ENCODE measurements at places on chromosomes 16 and 17.

- DNase-seq: no peak
Observed at GRCh38 chr16:4517812-4518680, 20.5 kb downstream of the CDIP1 start.

DNA sequence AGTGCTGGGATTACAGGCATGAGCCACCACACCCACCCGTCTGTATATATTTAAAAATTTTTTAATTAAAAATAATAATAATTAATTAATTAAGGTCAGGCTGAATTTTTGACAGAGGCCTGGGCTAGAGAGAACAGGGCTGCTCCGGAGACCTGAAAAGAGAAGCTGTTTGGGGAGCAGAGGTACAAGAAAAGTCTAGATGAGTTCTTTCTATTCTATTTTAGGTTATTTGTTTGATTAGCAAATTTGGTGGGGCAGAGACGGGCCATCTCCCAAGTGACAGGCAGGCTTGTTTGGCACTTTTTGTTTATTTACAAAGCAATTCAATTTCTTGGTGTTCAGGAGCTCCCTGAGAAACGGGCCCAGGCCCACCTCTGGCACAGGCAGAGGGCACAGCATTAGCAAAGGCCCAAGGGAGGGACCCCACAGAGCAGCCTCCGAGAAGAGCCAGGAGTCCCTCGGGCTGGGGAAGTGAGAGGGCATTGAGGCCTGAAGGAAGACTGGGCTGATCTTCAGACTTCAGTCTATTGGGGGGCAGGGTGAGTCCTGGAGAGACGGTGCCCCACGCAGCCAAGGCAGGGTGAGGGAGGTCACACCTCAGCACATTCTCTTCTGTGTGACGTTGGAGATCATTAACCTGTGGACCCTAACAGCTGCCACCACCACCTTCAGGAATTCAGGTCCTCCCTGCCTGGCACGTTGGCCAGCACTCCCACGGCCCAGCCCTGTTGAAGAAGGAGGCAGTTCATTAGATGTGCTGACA, 10.8 kb upstream of the RIPOR1 start:
- no peak for DNase-seq

- peak; percentile 48 for DNase-seq
Observed at GRCh38 chr16:23948949-23949411, 113.2 kb downstream of the PRKCB start.

DNA sequence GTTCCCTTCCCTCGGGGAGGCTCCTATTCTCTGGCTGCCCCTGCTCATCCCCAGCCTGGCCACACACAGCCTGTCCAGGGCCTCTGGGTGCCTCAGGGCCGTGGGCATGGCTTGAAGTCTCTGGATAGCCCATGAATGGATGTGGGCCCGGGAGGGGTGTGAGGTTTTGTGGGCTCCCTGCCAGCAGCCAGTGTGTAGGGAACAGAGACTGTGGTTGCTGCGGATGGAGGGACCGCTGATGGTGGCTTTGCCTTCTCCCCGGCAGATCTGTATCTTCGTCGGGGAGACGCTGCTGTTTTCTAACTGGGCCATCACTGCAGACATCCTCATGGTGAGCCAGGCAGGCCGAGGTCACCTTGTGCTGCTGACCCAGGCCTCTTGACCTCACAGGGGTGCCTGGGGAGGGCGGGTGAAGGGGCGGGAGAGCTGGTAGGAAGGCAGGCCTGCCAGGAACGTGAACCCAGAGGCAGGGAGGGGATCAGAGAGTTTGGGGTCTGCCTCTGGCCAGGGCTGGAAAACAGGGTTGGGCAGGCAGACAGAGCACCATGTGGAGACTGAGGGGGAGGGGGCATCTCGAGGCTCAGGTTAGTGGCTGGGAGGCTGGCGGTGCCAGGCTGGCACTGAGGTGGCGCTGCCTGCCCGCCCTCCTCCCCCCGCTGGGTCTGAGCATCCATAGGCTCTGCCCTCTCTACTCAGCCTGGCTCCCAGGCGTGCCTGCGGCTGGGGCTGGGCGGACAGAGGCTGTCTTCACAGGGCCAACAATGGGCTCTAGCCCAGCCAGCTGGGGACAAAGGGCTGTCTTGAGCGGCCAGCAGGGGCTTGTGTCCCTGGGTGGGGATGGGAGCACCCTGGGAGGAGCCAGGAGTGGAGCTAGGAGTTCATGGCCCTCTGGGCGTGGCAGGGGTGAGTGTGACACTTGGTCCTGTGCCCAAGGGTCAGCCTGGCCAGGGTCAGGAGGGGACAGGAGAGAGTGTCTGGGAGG, 21.4 kb downstream of the MYBBP1A start:
- DNase-seq: no peak

DNA sequence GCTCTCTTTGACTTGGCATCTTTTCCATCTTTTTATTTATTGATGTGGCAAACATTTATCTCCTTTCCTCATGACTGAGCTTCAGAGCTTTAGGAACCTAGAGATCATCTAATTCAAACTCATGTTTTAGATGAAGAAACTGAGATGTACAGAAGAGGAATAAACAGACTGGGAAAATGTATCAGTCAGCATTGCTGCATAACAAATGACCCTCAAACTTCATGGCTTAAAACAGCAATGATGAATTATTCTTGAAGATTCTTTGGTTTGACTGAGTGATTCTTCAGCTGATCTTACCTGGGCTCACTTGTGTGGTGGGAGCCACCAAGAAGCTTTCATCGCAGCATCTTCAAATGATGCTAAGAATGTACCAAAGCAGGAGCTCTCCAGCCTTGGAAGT, 44.0 kb upstream of the IRF8 start:
- DNase-seq: no peak

DNA sequence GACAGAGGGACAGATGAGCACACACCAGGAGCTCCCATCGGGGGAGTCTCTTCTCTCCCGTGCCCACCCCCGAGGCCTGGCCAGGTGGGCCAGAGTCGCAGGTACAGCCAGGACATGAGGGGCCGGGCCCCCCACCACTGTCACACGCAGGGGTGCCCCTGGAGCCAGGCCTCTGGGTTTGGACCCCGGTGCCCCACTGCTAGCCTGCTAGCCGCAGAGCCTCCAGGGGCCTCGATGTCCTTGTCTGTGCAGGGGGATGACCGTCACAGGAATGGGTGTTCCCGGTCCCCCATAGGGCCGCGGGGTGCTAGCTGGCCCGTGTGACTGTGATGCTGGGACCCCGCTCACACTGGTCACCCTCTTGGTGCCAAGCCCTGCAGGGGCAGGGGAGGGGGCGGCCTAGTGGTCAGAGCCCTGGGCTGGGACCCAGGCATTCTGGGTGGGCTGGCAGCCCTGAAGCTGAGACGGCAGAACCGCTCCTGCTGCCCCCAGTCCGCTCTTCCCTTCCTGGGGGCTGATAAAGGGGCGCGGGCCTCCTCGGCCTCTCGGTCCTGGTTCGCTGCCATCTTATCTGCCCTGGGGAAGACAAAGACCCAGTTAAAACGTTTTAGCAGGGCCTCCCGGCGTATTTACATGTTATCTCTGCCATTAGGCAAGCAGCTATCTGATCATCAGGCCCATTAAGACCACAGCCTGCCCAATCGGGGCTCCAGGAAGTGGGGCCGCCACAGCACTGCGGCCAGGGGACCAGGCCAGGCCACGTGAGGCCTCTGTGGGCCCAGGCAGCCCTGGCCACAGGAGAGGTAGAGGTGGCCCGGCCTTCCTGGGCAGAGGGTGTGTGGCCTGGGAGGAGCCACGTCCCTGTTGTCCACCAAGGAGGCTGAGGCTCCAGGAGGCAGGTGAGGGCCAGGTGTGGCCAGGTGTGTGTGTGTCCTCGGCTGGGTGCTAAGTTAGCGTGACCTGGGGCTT, 57.2 kb upstream of the ZC3H18 start:
- no peak for DNase-seq

GRCh38 chr17:43814714-43815113, 18.2 kb downstream of the MPP3 start:
- no peak for DNase-seq

DNA sequence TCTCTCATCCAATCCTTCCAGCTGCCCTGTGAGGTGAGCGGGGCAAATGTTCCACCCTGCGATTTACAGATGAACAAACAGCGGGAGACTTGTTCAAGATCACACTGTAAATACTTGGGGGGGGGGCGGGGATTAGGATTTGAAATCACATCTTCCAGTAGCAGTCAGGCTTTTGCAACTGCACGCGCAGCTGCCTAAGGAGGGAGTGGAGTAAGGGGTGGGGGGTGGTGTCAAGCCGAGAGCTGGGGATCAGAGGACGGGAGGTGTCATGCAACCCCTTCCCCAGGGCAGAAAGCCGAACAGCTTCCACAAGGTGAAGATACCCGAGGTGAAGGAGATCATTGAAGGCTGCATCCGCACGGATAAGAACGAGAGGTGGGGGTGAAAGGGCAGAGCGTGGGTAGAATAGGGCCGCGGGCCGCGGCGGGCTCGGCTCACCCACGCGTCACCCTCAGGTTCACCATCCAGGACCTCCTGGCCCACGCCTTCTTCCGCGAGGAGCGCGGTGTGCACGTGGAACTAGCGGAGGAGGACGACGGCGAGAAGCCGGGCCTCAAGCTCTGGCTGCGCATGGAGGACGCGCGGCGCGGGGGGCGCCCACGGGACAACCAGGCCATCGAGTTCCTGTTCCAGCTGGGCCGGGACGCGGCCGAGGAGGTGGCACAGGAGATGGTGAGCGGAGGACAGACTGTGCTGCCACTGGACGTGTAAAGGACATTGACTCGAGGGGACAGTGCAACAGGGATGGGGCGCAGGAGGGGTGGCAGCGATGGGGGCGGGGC, 4.6 kb downstream of the WNK4 start:
- no peak for DNase-seq

DNA sequence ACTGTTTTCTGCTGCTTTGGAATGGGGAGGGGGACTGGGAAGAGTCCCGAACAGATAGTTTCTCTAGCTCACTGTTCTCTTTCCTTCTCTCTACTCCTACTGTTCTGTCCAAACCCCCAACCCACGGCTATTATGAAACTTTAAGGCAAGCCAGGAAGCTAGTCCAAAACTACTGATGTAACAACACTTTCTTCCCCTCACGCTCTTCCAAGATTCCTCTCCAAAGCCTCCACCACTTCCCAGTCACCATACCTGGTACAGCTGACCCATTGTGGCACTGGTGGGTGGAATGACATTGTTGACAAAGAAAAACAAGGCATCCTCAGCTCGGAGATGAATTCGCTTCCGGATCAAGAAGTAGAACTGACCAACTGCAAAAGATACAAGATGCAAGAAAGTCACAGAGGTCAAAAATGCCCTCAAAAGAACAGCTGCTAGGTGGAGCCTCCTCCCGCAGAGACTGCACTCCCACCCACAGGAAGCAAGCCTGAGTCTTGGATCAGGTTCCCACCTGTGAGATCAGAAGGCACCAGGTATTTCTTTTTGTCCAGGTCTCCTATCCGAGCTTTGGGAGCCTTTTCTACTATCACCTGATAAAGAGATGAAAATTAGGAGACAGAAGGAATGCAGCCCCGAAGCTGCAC, 1.0 kb downstream of the GABARAP start:
- DNase-seq: no peak

DNA sequence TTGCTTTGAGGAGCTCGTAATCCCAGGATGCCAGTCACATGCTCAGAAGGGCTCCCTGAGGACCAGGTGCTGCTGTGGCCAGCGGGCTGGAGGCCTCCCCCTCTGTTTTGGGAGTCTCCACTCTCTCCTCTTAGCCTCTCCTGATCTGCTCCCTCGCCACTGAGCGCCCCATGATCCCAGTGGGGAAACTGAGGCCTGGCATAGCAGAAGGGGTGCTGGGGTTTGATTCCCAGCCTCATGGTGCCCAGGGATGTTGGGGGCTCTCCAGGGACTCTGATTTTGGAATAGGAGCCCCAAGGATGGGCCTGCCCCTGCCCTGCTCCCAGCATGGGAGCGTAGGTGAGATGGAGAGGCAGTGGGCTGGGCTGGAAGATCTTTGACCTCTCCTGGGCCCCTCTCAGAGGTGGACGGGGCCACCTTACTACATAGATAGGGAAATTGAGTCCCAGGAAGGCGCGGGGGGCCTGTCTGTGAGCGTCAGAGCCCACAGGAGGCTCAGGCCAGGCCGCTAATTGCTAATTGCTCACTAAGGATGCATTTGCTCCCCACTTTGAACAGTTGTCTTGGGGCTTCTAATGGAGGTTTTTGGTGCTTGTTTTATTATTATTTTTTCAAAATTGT, 525 bp upstream of the ADCY7 start:
- no peak for DNase-seq

- DNase-seq: peak; percentile 80
Observed at GRCh38 chr16:30382111-30382881, at the start of gene SEPTIN1. SEPTIN1 (minus strand) TSS chr16:30382561; CDS start chr16:30382542, 19 bp downstream.

- DNase-seq: no peak
Observed at GRCh38 chr17:82939621-82940135, 99.9 kb upstream of the ZNF750 start.

DNA sequence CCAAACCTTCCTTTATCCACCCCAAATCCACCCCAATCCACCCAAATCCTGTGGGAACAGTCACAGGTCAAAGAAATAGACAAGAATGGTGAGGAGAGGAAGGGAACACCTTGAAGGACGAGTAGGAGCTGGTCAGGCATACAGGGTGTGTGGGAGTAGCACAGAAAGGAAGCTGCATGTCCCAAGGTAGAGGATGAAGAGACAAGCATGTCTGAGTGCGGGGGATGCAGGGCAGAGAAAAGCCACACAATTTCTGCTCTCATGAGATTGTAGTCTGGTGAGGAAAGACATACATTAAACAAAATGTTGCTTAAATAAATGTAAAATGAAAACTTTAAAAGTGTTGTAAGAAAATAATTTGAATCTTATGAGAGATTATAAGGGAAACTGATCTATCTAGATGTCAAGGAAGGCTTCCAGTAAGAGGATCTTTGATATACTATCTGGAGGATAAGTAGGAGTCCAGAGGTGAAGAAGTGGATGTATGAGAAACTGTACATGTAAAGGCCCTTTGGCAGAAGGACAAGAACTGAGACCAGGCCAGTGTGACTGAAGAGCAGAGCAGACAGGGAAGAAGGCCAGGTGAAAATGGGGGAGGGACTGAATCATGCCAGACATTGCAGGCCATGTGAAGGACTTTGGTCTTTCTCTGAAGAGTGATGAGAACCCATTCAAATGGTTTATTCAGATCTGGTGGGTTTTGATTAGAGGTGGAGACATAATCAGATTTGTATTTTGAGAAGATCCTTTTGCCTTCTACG, 18.6 kb downstream of the TMEM98 start:
- no peak for DNase-seq

DNA sequence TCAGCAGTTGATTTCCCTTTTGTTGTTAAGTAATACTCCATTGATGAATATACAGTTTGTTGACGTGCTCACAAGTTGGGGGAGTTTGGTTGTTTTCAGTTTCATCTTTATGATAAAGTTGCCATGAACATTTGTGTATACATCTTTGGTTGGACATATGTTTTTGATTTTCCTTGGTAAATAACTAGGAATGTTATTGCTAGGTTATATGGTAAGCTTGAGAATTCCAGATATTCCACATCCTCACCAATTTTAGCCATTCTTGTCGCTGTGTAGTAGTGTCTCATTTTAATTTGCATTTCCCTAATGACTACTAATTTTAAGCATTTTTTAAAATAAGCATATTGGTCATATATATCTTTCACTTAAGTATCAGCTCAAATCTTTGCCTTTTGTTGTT, 55.0 kb upstream of the RASL10B start:
- no peak for DNase-seq

DNA sequence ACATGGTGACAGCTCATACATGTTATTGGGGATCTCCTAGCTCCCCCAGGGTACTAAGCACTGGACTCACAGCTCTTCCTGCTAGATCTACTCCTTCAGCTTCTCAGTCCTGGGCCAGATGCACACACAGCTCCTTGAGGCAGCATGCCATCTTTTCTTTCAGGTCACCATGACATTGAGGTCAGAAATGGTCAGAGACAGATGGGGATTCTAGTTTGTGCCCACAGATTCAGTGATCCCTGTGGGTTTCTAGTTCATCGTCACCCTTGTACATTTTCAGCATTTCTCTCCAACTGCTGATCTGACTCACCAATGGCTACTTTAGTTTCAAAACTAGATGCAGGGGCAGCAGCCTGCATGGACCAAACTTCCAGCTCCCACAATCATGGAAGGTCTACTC, 560.7 kb upstream of the PSMD7 start:
- no peak for DNase-seq
